ENCODE measurements at places on chromosomes 2 and 18. TPM values are rescaled to one million over a fixed set of nuclear protein-coding genes. Genes with fewer than 3 reads are reported as not detected.

The MC5R gene
- total RNA-seq = not detected

The SOWAHC gene
- 0.63 TPM for total RNA-seq

GRCh38 chr2:84919885-84920580 is 14.6 kb downstream of the TMSB10 start:
- H3K4me1 ChIP-seq = peaks cover 41% of the 10 kb centered on the region
- DNase-seq = peak; percentile 81
- peak overlapping the region; percentile 83 for H3K27ac ChIP-seq
- no peaks in the 10 kb centered on the region for H3K27me3 ChIP-seq
- H3K4me3 ChIP-seq = peak overlapping the region; percentile 36

DNA sequence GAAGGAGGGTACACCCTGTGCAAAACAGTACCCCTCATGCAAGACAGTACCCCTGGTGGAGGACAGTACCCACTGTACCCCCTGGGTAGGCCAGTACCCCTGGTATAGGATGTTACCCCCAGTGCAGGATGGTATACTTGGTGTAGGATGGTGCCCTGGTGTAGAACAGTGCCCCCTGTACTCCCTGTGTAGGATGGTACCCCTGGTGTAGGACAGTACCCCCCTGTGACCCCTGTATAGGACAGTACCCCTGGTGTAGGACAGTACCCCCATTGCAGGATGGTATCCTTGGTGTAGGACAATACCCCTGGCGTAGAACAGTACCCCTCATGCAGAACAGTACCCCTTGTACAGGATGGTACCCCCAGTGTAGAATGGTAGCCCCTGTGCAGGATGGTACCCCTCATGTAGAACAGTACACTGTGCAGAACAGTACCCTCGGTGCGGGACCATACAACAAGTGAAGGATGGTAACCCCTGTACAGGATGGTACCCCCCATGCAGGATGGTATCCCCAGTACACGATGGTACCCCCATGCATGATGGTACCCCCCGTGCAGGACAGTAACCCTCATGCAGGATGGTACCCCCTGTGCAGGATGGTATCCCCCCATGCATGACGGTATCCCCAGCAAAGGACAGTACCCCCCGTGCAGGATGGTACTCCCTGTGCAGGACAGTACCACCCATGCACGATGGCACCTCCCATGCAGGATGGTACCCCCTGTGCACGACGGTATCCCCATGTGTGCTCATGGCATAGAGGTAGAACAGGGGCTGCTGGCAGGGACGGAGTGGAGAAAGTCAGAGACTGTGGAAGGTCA is 248.0 kb downstream of the DCDC2C start:
- no peak overlapping the region for H3K27ac ChIP-seq
- DNase-seq = no peak
- no peaks in the 10 kb centered on the region for H3K4me1 ChIP-seq
- H3K36me3 ChIP-seq = no peaks in the 10 kb centered on the region

GRCh38 chr2:235049069-235049468 is 97.3 kb downstream of the SH3BP4 start:
- H3K27ac ChIP-seq = no peak overlapping the region
- H3K36me3 ChIP-seq = no peaks in the 10 kb centered on the region
- peaks cover 9% of the 10 kb centered on the region for H3K27me3 ChIP-seq
- no peak for DNase-seq
- no peak overlapping the region for H3K4me3 ChIP-seq
- H3K4me1 ChIP-seq = peaks cover 12% of the 10 kb centered on the region
